ENCODE measurements at places on chromosomes 5 and 9.

DNA sequence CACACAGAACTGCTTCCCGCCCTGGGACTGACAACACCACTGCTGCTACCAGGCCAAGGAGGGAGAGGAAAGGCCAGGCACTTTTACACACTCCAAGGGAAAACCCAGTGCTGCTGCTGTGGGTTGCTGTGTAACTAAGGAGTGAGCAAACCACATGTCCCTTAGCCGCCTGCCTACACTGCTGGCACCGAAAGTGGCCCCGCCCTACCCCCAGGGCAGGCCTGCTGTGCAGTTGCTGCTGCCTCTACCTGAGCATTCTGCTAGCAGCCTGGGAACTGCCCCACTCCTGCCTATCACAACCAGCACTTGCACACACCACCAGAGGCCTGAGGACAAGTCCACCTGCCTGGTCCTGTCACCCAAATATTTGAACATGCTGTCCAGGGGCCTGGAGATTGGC lies 740.9 kb downstream of the DTWD2 start:
- DNase-seq: no peak

DNA sequence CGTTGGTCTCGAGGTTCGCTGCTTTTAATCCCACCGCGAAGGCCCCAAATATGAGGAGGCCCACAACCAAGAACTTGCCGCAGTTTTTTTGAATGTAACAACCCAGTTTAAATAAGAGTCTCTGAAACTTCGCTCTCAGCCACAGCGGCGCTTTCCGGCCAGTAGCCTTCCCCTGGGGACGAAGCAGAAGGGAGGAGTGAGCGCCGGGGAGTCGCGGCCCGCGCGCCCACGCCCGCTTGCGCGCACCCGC lies 10.4 kb downstream of the PTCH1 start:
- DNase-seq: peak; percentile 37

- no peak for DNase-seq
Measured at GRCh38 chr5:160342413-160342941, 27.9 kb downstream of the C1QTNF2 start.

GRCh38 chr9:14250794-14251153 lies 63.2 kb downstream of the NFIB start:
- no peak for DNase-seq

GRCh38 chr5:116935561-116936162 lies 361.0 kb upstream of the SEMA6A start:
- no peak for DNase-seq

GRCh38 chr9:120394058-120394669 lies 185.8 kb downstream of the CDK5RAP2 start:
- peak; percentile 66 for DNase-seq

DNA sequence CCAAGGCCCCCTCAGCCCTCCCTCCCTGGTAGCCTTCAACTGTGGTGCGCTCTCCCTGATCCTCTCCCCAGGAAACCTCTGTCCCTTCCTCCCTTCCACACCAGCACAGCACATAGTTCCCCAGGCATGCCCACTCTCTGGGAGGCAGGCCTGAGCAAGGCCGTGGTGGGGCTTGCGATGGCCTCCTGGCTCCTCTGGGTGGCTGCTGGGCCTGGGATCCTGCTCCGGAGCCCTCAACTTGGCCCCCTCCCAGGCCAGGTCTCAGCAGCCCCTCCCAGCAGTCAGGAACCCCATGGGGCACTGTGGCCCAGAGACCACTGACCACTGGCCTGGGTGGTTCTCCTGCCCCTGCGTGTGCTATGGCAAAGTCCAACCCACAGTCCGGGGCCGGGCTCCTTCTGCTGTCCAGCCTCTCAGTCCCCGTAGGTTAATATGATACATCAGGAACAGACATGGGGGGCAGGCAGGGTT lies 125.8 kb downstream of the ZNF354C start:
- no peak for DNase-seq

GRCh38 chr9:92408747-92409478 lies 4.5 kb upstream of the OGN start:
- no peak for DNase-seq

DNA sequence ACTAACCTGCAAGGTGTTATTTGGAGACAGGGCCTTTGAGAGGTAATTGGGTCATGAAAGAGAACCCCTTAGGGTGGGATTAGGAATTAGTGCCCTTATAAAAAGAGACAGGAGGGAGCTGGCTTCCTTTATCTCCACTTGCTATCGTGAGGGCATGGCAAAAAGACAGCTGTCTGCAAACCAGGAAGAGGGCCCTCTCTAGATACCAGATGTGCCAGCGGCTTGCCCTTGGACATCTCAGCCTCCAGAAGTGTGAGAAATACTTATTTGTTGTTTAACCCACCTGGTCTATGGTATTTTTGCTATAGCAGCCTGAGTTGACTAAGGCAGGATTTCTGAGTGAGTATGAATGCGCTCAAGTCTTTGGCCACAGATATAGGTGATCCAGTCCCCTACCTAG lies 978 bp upstream of the RGS14 start:
- no peak for DNase-seq

DNA sequence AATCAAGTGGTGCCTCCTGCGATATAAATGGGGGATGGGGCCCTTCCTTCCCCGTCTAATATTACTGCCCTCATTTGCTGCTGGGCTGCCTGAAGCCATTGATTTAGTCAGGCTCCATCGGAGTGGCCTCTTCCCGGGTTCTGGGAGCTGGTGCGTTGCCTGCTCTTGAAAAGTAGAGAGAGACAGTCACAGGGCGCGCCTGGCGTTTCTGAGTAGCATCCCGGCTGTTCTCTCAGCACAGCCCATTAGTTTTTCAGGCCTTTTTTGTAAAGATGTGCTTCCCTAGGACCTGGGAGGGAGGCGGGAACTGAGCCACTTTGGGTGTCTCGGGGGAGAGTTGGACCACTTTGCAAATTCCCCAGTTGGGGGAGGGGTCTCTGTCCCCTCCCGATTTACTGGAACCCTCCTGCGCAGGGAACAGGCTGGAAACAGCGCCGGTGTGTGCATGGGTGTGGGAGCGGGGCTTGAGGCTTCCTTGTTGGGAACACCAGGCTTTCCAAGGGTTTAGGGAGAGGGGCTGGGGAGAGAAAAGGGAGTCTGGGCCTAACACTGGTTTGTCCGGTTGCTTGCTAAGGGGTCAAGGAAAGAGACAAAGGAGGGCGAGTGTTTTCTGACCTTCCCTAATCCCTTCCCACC lies 4.7 kb downstream of the PRDM6 start:
- no peak for DNase-seq

- DNase-seq: no peak
Measured at GRCh38 chr5:60293518-60293917, 400.0 kb upstream of the PDE4D start.

DNA sequence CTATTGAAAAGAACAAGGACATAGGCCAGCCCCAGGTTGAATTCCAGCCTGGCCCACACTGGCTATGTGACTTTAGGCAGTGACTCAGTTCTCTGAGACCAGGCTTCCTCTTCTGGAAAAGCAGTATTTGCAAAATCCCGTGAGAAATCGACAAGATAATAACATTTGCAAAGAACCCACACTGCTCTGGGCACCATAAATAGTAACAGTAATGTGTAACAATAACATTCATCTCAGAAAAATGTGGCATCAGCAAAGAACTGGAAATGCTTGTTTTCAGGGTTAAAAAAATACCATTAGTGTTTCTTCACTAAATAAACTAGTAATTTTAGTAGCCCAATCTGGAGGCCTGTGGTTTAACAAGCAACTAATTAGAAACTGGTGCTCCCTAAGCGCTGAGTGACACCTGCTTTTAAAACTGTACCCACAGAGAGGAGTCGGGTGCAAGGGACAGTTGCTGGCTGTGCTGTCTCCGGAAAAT lies 148.4 kb downstream of the TTLL11 start:
- no peak for DNase-seq

GRCh38 chr9:104970271-104970987 lies 42.5 kb upstream of the ABCA1 start:
- no peak for DNase-seq

DNA sequence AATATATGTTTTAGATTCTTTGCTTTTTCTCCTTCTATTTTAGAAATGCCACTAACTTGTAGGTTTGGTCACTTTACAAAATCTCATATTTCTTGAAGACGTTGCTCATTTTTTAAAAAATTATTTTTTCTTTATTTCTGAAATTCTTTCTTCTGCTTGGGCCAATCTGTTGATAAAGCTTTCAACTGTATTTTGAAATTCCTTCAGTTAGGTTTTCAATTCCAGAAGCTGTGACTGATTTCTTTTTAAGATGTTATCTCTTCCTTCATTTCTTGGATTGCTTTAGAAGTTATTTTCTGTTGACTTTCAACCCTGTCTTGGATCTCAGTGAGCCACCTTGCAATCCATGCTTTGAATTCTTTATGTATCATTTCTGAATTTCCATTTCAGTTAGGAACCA lies 64.2 kb downstream of the SLC25A46 start:
- no peak for DNase-seq

- DNase-seq: no peak
Measured at GRCh38 chr9:110036286-110036685, 171.7 kb downstream of the C9orf152 start.

DNA sequence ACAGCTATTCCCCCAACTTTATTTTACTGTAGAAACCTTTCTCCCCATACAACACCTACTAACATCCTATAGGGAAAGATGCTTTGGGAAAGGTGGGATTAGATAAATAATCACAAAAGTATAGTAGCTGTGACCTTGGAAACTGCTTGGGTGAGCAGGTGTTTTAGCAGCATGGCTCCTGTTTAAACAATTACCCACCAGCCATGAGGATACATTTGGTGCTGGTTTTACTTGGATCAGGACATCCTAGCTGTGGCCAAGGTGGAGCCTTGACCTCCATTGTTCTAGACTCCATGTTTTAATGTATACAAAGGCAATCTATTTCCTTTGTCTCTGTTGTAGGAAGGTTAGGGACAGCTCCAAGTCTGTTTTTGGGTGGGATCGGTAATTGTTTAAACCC lies 56.8 kb upstream of the ALDH1B1 start:
- no peak for DNase-seq

DNA sequence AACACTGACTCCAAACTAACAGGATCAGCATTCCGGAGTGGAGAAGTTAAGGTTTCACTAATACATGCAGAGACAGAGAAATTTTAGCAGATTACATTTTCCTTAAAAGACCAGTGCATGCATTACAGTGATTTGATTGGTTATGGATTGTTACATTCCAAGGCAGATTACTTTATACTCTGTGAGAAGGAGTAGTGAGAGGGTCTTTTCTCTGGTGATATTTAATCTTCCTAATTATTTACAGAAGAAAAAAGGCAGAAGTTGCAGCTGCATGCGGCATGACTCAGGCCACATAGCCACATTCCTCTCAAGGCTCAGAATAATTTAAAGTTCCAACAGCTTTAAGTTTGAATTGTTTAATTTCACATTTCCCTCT lies 53.0 kb upstream of the PDZD2 start:
- no peak for DNase-seq

GRCh38 chr5:121668635-121669034 lies 183.0 kb upstream of the FTMT start:
- no peak for DNase-seq

DNA sequence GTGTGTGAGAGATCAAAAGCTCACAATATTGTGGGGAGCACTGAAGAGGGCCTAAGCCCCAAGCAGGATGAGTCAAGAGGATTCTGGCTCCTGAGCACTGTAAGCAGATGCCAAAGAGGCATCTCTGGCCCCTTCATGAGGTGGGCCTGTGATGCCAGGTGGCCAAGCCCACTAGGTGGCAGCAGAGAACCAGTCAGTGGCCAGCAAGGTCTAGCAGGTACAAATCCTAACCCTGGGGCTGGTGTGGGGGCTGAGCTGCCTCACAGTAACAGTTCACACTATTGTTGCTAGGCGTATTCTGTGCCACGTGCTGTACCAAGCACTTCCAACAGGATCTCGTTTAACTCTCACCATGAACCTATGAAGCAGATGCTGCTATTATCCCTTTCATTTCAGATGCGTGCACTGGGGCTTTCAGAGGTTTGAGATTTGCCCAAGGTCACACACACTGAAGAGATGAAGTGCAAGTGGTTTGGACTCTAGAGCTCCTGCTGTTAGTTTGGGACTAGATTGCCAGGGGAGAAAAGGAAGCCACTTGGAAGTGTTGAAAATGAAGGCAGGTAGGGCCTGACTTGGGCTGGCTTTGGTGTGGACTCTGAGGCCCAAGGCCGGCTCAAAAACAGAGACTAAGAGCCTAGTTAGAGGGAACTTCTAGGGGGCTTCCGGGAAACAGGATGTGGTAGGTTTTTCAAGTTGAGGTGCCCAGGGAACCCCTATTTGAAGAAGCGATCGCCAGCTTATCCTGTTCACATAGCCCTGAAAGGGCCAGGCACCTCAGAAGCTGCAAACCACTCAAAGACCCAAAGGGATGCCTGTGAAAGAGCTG lies 4.4 kb upstream of the MLANA start:
- DNase-seq: peak; percentile 89

- no peak for DNase-seq
Measured at GRCh38 chr9:109629615-109630014, 131.5 kb upstream of the PTPN3 start.

DNA sequence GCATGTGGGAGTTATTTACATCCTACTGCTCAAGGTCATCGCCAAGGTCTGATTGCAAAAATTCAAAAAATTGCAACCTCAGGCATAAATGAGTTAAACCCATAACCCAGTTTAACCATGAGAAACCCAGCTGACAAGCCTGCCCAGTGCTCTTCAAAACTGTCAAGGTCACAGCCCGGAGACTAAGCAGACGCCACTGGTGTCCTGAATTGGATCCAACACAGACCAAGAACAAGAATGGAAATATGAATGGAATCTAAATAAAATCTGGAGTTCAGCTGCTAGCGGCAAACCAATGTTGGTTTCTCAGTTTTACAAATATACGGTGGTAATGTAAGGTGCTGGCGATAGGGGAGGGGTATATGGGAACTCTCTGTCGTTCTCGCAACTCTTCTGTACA lies 201.5 kb upstream of the MVB12B start:
- DNase-seq: no peak

DNA sequence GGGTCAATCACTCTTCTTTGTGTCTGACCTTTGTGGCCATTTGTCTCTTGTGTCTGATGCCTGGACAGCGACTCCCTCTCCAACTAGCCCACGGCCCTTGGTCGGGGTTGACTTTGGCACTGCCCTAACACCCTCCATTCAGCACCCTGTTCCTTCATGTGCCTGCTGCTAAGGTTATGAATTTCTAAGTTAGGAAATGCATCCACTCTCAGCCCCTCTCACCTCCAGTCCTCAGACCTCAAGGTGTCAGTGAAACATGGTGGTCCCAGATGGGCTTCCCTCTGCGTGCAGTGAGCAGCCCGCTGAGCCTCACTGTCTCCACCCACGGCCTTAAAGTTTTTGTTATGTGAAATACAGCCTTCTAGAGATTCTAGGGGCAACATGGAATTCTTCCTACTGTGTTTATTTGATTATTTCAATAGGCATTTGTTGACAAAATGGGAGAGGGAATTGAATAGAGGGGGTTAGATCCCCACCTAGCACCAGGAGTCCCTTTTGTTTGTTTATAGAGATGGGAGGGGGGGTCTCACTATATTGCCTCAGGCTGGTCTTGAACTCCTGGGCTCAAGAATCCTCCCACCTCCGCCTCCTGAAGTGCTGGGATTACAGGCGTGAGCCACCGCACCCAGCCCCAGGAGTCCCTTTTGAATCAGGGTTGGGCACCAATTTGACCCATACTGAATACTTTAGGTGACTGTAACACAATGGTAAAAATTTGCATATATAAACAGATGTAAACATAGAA lies 1.6 kb upstream of the GLIPR2 start:
- no peak for DNase-seq

- no peak for DNase-seq
Measured at GRCh38 chr5:130316971-130317680, 412.9 kb downstream of the CHSY3 start.

Measured in activated CD4-positive, alpha-beta T cell treated with anti-CD3 and anti-CD28 coated beads, Interleukin-2, amount 50 U/mL, for 48 hours (primary cell).